ENCODE measurements at places on chromosomes 5 and 9.

DNA sequence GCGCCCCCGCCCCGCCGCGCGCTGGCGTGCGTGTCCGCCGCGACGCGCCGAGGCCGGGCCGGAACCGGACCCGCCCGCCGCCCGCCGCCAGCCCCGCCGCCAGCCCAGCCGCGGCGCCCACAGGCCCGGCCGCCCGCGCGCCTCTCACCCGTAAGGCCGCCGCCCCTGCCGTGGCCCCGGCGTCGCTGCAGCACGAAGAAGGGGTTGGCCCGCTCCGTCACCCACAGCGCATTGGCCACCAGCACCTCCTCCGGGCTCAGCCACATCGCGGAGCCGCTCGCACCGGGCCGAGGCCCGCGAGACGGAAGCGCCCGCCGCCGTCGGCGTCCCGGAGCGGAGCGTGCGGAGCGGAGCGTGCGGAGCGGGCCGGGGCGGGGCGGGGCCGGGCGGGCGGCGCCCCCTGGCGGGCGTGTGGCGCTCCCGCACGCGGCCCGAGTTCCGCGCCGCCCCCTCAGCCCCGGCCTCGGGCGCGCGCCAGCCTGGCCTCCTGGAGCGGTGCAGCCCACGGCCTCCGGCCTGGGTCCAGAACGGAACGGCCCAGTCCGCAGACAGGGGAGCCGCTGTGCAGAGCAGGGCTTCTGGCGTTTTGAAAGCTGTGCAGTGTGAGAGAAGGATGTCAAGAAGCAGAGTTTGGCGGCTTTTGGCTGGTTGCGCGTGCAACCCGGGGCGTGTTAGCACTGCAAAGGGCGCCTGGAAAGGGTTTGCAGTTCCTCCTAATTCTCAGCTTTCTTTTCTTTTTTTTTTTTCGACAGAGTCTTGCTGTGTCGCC lies at the start of gene TBC1D9B:
TSS of gene TBC1D9B (minus strand) at position 342 of the 769 bp plus-strand sequence. CDS start at position 266, 76 bp downstream.
- H3K4me3 ChIP-seq: peak within 1 kb of the TSS; percentile 46
- no peaks in the 10 kb centered on the region for H3K27me3 ChIP-seq
- H3K27ac ChIP-seq: peak within 1 kb of the TSS; percentile 77
- H3K36me3 ChIP-seq: no peaks in the 10 kb centered on the region
- peak; percentile 77 for DNase-seq
- H3K4me1 ChIP-seq: no peaks in the 10 kb centered on the region

DNA sequence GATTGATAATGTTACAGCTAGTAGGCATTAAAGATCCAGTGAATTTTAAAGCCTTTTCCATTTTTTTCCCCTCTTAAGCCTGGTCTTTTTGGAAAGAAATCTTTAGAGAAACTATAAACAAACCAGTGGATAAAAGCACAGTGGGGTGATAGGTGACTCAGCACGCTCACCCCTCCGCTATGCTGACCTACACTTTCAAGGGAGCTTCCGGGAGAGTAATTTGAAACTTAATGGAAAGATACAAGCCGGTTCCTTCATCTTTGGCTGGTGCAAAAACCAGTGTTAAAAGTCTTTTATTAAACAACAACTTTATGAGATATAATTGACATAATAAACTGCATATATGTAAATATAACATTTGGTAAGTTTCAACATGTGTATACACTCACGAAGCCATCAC lies 27.0 kb upstream of the ALDOB start:
- DNase-seq: no peak
- no peaks in the 10 kb centered on the region for H3K4me1 ChIP-seq
- no peak overlapping the region for H3K27ac ChIP-seq
- H3K36me3 ChIP-seq: no peaks in the 10 kb centered on the region
- no peak overlapping the region for H3K4me3 ChIP-seq

- no peak for DNase-seq
- no peaks in the 10 kb centered on the region for H3K27me3 ChIP-seq
- no peak overlapping the region for H3K4me3 ChIP-seq
- H3K4me1 ChIP-seq: no peaks in the 10 kb centered on the region
- no peak overlapping the region for H3K27ac ChIP-seq
Measured at GRCh38 chr5:131423056-131423455, 159.2 kb downstream of the CDC42SE2 start.

DNA sequence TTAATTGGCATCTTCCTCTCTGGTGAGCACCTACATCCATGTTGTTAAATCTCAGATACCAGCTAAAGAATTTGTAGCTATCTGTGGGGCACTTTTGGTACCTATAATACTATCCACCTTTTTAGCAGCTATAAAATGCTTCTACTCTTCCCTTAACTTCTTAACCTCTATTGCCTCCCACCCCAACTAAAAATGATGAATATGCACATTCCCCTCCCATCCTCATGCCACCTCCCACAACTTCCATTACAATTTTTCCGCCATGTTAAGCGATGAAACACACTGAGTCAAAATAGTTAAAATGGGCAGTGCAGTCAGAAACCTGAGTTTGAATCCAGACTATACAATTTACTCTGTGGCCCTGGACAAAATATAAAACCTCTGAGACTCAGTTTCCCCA lies 10.1 kb downstream of the SSBP2 start:
- H3K4me3 ChIP-seq: no peak overlapping the region
- H3K27ac ChIP-seq: no peak overlapping the region
- no peaks in the 10 kb centered on the region for H3K4me1 ChIP-seq
- no peaks in the 10 kb centered on the region for H3K27me3 ChIP-seq
- H3K36me3 ChIP-seq: no peaks in the 10 kb centered on the region
- no peak for DNase-seq

DNA sequence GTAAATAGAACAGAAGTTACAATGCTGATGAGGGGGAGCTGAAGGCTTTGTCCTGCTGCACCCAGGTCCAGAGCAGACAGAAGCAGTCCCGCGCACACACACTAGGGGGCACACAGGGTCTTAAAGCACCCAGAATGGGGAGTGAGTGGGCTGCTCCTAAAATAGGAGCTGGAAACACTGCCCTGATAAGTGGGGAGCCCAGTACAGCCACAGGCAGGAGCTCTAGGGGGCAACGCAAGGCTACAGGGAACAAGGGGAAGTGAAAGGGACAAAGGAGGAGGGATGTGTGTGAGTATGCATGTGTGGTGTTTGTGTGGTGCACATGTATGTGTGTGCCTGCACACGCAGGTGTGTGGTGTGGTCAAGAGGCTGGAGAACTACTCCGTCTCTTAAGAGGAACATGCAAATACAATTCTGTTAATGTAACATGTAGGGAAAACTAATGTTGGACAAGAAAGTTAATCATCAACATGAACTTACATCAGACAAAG lies 191.5 kb downstream of the ROR2 start:
- H3K27ac ChIP-seq: no peak overlapping the region
- no peak for DNase-seq
- no peaks in the 10 kb centered on the region for H3K27me3 ChIP-seq
- no peak overlapping the region for H3K4me3 ChIP-seq
- H3K4me1 ChIP-seq: no peaks in the 10 kb centered on the region

DNA sequence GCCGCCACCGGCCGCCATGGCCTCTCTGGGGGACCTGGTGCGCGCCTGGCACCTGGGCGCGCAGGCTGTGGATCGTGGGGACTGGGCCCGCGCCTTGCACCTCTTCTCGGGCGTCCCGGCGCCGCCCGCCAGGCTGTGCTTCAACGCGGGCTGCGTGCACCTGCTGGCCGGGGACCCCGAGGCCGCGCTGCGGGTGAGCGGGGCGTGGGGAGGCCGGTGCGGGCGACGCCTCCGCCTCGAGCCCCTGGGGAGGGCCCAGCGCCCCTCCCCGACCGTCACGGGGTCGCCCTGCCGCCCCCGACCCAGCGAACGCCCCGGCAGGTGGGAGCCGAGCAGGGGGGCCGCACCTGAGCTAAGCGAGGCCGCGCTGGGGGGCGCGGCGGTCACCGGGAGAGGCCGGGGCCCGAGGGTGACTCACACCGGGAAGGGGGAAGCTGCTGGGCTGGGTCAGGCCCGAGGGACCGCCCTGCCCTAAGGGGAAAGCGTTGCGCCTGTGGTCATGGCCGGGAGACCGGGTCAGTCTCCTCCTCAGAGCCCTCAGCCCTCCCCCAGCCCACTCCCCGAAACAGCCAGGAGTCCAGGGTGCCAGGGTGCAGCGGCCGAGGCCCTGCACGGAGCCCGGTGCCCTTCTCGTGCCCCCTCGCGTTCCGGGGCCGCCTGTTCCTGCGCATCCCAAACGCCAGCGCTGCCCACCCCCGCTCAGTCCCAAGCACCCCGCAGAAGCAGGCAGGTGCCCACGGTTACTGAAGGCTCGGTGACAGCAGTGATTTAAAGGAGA lies 510 bp downstream of the NOXA1 start:
- no peaks in the 10 kb centered on the region for H3K27me3 ChIP-seq
- peak; percentile 61 for DNase-seq
- no peaks in the 10 kb centered on the region for H3K36me3 ChIP-seq
- peaks cover 9% of the 10 kb centered on the region for H3K4me1 ChIP-seq
- H3K27ac ChIP-seq: peak overlapping the region; percentile 75

DNA sequence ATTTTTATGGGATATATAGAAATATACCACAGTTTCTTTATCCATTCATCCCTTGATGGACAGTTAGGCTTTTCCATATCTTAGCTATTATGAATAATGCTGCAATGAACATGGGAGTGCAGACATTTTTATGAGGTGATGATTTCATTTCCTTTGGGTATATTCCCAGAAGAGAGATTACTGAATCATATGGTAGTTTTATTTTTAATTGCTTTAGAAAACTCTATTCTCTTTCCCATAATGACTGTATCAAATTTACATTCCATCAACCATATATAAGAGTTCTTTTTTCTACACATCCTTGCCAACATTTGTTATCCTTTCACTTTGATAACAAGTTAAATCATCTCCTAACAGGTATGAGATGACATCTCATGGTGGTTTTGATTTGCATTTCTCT lies 821.6 kb downstream of the TLE1 start:
- no peak overlapping the region for H3K4me3 ChIP-seq
- no peak for DNase-seq
- H3K27me3 ChIP-seq: no peaks in the 10 kb centered on the region
- peak overlapping the region; percentile 63 for H3K27ac ChIP-seq
- no peaks in the 10 kb centered on the region for H3K4me1 ChIP-seq

- no peak overlapping the region for H3K27ac ChIP-seq
- H3K36me3 ChIP-seq: no peaks in the 10 kb centered on the region
- no peak overlapping the region for H3K4me3 ChIP-seq
Measured at GRCh38 chr9:83677596-83677995, 30.2 kb downstream of the UBQLN1 start.
